Hematopoietic multipotent progenitor cell treated with erythropoietin and hydrocortisone succinate and interleukin-3 and kit ligand, for 4 days (in vitro differentiated cells): ENCODE measurements at places on chromosomes 13 and 19.
A peak's percentile ranks its signal among the peaks of the same experiment; 100 is the strongest.

DNA sequence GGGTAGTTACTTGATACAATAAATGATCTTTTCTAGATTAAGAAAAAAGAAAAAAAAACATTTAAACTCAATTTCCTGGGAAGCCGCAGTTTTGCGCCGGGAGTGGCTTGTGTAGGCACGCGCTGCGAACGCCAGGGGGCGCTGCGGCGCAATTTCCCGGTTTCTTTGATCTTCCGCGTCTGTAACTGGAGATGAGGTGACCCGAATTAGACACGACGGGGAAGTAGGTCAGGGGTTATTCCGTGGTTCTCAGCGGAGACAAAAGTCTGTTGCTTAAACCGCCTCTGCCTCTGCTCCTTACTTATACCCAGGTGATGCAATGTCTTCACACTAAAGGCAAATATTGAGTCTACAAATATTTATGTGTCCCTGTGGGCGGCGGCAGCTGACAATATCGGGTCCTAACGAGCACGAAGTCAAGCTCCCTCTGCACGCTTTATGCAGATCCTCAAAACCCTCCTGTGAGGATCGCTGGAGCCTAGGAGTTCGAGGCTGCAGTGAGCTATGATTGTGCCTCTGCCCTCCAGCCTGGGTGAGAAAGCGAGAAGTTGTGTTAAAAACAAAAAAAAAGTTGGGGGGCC, 15.2 kb downstream of the STXBP2 start:
- DNase-seq, result peak; percentile 93

- peak; percentile 51 for DNase-seq
Measured at GRCh38 chr13:113129921-113130750, 7.5 kb downstream of the F10 start.

DNA sequence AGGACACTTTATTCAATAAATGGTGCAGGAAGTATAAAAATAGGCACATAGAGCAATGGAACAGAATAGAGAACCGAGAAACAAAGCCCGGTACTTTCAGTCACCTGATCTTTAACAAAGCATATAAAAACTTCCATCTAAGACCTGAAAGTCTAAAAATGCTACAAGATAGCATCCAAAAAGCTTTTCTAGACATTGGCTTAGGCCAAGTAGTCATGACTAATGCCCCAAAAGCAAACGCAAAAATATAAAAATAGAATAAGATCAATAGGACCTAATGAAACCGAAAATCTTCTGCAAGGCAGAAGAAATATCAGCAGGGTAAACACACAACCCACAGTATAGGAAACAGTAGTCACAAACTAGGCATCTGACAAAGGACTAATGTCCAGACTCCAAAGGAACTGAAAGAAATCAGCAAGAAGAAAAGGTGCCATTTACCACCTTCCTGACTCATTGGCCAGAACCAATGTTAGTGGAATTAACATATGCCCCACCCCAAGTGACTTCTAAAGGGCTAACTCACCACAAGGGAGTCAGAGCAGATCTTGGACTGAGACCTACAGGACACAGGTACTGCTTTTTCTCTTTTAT, 40.8 kb upstream of the CEACAM21 start:
- no peak for DNase-seq

DNA sequence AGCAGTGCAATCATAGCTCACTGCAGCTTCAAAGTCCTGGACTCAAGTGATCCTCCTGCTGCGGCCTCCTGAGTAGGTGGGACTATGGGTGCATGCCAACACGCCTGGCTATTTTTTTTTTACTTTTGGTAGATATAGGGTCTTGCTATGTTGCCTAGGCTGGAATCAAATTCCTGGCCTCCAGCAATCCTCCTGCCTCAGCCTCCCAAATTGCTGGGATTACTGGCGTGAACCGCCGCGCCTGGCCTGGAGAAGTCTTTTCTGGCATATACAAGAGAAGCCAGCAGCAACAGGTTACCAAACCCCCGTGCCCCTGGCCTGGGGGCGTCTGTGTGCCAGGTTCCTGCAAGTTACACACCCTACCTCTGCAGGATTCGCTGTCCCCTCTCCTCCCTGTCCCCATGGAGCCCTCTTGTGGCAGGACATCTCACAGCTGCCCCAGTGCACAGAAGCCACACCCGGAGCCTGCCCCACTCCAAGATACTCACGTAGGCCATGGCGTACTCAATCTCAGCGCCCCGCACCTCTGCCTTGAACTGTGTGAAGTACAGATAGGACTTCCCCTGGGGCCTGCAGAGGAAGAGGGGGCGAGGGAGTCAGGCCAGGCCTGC, 9.9 kb downstream of the MYDGF start:
- peak; percentile 82 for DNase-seq
